Endothelial cell of umbilical vein (primary cell): ENCODE measurements at places on chromosomes 12 and 14. TPM values are rescaled to one million over a fixed set of nuclear protein-coding genes. Genes with fewer than 3 reads are reported as not detected.
A peak's percentile ranks its signal among the peaks of the same experiment; 100 is the strongest.

The BMAL2 gene
- 30.9 and 33.3 TPM in 2 replicates for total RNA-seq

The AHSA1 gene
- total RNA-seq = 158 and 166 TPM in 2 replicates

The NRXN3 gene
- total RNA-seq = 1.3 and 4.2 TPM in 2 replicates

The BCAT1 gene
- total RNA-seq = 267 and 296 TPM in 2 replicates

The PGF gene
- total RNA-seq = 206 and 254 TPM in 2 replicates

The KCNC2 gene
- total RNA-seq = not detected in 2 replicates

The PRIM1 gene
- total RNA-seq = 12.1 and 13.4 TPM in 2 replicates

The CLEC12A gene
- total RNA-seq = not detected in 2 replicates

The KIAA0586 gene
- total RNA-seq = 25.9 and 29.2 TPM in 2 replicates

DNA sequence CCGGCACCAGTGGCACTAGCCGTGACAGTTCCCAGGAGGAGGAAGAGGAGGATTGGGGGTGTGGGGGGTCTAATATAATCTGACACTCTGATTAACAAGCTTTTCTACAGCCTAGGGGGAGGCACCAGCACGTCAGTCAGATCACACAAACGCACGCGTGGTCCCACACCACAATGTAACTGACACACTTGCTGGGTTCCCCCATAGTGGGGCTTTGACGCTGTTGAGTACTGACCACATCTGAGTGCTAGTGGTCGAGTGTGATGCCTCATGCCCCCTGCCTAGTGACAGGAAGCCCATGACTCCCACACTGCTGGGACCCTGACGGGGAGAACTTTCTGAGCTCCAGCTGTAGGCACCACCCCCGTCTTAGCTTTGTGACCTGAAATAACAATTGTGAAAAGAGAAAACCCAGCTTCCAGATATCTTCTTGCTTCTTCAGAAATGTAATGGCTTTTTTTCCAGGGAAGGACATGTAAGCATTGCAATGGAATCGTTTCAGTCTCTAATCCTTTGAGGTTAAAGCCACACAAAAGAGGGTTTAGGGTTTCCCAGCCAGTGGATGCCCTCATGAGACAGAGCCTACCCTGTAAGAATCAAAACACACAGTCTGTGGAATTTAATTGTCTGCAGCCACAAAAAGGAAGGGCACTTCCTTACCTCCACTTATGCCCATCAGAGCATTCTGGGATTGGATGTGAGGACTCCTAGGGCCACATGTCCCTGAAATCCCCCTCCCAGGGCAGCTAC lies 183.9 kb downstream of the PIWIL1 start:
- DNase-seq = no peak
- H3K27me3 ChIP-seq = no peaks in the 10 kb centered on the region
- H3K4me1 ChIP-seq = no peaks in the 10 kb centered on the region
- no peak overlapping the region for H3K27ac ChIP-seq
- no peak overlapping the region for H3K4me3 ChIP-seq

DNA sequence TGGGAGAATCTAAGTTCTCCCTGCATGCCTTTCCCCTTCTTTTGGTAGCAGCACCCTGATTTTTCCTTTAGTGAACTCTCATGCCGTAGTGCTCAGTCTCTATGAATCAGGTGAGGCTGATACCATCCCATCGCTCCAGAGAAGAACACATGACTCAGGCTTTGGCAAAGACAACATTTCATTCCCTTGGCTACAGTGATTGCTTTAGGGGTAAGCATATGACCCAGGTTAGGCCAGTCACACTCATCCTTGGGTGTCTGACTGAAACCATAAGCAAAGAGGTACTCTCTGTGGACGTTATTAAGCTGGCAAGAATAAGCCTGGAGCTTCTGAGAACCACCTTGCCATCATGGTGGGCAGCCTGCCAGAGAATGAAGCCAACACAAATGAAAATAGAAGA lies 141.8 kb downstream of the MYRFL start:
- H3K4me1 ChIP-seq = no peaks in the 10 kb centered on the region
- H3K4me3 ChIP-seq = no peak overlapping the region
- H3K36me3 ChIP-seq = no peaks in the 10 kb centered on the region

- no peaks in the 10 kb centered on the region for H3K4me1 ChIP-seq
- no peaks in the 10 kb centered on the region for H3K27me3 ChIP-seq
- no peak overlapping the region for H3K4me3 ChIP-seq
- no peaks in the 10 kb centered on the region for H3K36me3 ChIP-seq
Observed at GRCh38 chr12:6420364-6420763, 24.4 kb upstream of the CD27 start.

DNA sequence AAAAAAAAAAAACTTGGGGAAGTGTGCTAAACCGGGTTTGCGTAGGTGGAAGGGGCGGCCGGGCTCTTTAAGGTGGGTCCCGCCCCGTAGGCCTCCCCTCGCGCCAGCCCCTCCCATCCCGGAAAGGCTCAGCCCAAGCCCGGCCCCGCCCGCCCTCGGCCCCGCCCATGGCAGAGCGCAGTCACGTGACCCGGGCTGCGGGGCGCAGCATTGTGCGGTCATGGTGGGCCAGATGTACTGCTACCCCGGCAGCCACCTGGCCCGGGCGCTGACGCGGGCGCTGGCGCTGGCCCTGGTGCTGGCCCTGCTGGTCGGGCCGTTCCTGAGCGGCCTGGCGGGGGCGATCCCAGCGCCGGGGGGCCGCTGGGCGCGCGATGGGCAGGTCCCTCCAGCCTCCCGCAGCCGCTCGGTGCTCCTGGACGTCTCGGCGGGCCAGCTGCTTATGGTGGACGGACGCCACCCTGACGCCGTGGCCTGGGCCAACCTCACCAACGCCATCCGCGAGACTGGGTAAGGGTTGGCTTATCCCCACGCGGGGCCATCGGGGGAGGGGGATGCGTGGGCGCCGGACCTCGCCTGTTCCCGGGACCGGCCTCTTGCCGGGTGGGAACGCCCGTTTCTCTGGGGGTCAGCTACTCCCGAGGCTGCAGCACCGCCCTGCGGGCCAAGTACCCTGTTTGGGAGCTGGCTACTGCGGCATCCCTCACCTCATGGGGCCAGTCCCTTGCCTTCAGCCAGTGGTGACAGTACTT lies at the start of gene PLBD2:
Gene PLBD2 (plus strand): TSS at position 207 of the 752 bp plus-strand sequence. CDS start 14 bp downstream, at position 221.
- peak within 1 kb of the TSS; percentile 20 for H3K27ac ChIP-seq
- H3K36me3 ChIP-seq = no peaks in the 10 kb centered on the region
- peak; percentile 95 for DNase-seq
- H3K4me1 ChIP-seq = peaks cover 6% of the 10 kb centered on the region
- H3K4me3 ChIP-seq = peak within 1 kb of the TSS; percentile 57

GRCh38 chr14:65860956-65861611 lies 448.6 kb downstream of the FUT8 start:
- H3K4me1 ChIP-seq = no peaks in the 10 kb centered on the region
- H3K4me3 ChIP-seq = no peak overlapping the region
- no peaks in the 10 kb centered on the region for H3K27me3 ChIP-seq
- H3K36me3 ChIP-seq = no peaks in the 10 kb centered on the region

GRCh38 chr12:124165695-124166094 lies 129.2 kb upstream of the RFLNA start:
- no peaks in the 10 kb centered on the region for H3K36me3 ChIP-seq
- no peak overlapping the region for H3K27ac ChIP-seq
- no peaks in the 10 kb centered on the region for H3K27me3 ChIP-seq
- H3K4me3 ChIP-seq = no peak overlapping the region

DNA sequence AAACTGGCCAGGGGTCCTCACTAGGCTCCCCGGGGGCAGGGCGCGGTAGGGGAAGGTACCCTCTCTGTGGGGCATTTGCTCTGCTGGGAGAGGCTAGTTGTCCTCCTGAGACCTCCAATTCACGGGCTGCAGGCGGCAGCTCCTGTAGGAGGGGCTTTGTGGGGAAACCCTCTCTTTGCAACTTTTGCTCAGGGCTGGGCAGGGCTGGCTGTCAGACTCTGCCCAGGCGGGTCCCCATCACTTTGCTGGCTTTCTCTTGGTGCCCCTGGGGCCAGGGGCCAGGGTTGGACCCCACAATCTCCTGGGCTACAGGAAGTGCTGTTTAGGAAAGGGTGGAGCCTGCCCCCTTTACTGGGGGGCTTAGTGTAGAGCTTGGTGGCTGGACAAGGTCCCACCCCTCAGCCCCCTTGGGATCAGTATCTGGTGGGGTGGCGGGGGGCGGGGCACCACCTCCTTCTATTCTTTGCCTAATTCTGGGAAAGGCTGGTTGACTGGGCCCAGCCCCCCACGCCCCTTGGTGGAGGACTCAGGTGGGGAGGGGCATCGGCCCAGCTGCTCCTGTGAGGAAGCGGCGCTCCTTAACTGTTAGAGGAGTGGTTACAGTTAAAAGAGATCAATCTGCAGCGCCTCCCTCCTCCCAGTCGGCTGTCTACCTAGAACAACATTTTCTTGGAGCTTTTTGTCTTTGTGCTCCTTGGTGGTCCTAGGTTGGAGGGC lies 918.7 kb downstream of the AACS start:
- H3K27ac ChIP-seq = no peak overlapping the region
- no peaks in the 10 kb centered on the region for H3K36me3 ChIP-seq
- H3K4me3 ChIP-seq = no peak overlapping the region

GRCh38 chr14:22315336-22315735 lies 273.7 kb downstream of the DAD1 start:
- no peaks in the 10 kb centered on the region for H3K36me3 ChIP-seq
- H3K4me3 ChIP-seq = no peak overlapping the region

GRCh38 chr14:34218881-34219280 lies 243.2 kb downstream of the SPTSSA start:
- no peak overlapping the region for H3K27ac ChIP-seq
- H3K4me3 ChIP-seq = no peak overlapping the region
- no peaks in the 10 kb centered on the region for H3K4me1 ChIP-seq
- no peaks in the 10 kb centered on the region for H3K36me3 ChIP-seq

DNA sequence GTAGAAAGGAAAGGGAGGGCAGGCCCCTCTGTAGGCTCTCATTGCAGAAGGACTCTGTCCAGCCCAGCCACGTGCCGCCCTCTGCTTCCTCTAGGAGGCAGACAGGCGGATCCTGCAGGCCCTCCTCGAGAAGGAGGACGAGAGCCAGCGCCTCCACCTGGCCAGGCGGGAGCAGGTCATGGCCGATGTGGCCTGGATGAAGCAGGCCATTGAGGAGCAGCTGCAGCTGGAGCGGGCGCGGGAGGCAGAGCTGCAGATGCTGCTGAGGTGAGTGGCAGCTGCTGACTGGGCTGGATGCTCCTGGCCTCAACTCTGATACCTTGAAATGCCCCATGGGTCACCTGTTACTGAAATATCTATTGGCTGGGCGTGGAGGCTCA lies 10.9 kb downstream of the TCHP start:
- no peaks in the 10 kb centered on the region for H3K27me3 ChIP-seq
- DNase-seq = no peak
- H3K27ac ChIP-seq = no peak overlapping the region

GRCh38 chr12:54590978-54591591 lies 2.6 kb upstream of the PPP1R1A start:
- no peak overlapping the region for H3K27ac ChIP-seq
- H3K4me1 ChIP-seq = no peaks in the 10 kb centered on the region
- H3K36me3 ChIP-seq = no peaks in the 10 kb centered on the region
- no peak for DNase-seq
- peaks cover 52% of the 10 kb centered on the region for H3K27me3 ChIP-seq

GRCh38 chr12:62760779-62761178 lies 174.2 kb downstream of the PPM1H start:
- H3K36me3 ChIP-seq = no peaks in the 10 kb centered on the region
- H3K4me3 ChIP-seq = no peak overlapping the region
- H3K27me3 ChIP-seq = no peaks in the 10 kb centered on the region
- no peak overlapping the region for H3K27ac ChIP-seq

DNA sequence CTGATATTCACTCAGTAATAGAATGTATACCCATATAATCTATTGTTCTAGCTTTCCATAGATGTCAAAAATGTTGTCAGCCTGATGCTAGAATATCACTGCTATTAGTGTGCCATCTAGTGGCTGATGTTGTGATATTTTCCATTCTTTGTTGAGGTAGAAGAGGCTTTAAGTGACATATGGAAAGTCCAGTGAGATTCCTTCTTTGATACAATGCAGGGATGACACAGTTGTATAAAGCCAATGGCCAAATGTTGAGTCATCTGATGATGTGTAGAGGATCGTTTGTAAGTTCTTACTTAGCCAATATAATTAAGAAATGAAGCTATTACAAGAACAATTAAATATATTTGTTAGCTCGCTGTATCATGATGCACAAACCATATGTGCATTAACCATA lies 58.1 kb upstream of the PCED1B start:
- DNase-seq = peak; percentile 91
- H3K4me1 ChIP-seq = peaks cover 20% of the 10 kb centered on the region
- H3K27me3 ChIP-seq = no peaks in the 10 kb centered on the region
- no peak overlapping the region for H3K27ac ChIP-seq
- no peaks in the 10 kb centered on the region for H3K36me3 ChIP-seq

DNA sequence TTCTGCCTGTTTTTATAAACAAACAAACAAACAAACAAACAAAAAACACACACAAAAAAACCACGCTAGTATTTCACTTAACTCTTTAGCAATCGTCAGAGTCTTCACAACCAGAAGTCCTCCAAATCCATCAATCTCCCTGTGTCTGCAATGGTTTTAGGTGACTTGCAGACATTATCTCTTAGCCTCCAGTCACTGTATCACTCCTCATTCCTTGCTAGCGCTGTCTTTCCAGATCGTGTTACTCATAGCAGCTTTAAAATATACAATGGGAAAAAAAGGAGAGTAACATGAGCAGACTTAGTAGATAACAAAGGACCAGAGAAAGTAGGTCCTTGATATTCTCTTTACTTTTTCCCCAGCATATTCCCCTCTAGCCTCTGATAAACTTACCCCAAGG lies 15.5 kb upstream of the ETNK1 start:
- no peaks in the 10 kb centered on the region for H3K4me1 ChIP-seq
- H3K36me3 ChIP-seq = no peaks in the 10 kb centered on the region
- DNase-seq = no peak
- no peak overlapping the region for H3K27ac ChIP-seq

GRCh38 chr12:402029-402389 lies 565 bp downstream of the CCDC77 start:
- peaks cover 8% of the 10 kb centered on the region for H3K4me1 ChIP-seq
- DNase-seq = peak; percentile 67
- peak overlapping the region; percentile 94 for H3K4me3 ChIP-seq
- no peaks in the 10 kb centered on the region for H3K27me3 ChIP-seq
- no peaks in the 10 kb centered on the region for H3K36me3 ChIP-seq

GRCh38 chr14:94077111-94077821 lies 3.7 kb downstream of the DDX24 start:
- DNase-seq = no peak
- peaks cover 3% of the 10 kb centered on the region for H3K36me3 ChIP-seq
- no peaks in the 10 kb centered on the region for H3K27me3 ChIP-seq
- H3K27ac ChIP-seq = no peak overlapping the region
- peaks cover 29% of the 10 kb centered on the region for H3K4me1 ChIP-seq

- no peaks in the 10 kb centered on the region for H3K36me3 ChIP-seq
- no peaks in the 10 kb centered on the region for H3K27me3 ChIP-seq
- H3K4me3 ChIP-seq = no peak overlapping the region
- H3K27ac ChIP-seq = no peak overlapping the region
Observed at GRCh38 chr12:60252359-60253096, 656.7 kb downstream of the SLC16A7 start.
